Epithelial cell of esophagus (primary cell): ENCODE measurements at places on chromosomes 3 and 15.

DNA sequence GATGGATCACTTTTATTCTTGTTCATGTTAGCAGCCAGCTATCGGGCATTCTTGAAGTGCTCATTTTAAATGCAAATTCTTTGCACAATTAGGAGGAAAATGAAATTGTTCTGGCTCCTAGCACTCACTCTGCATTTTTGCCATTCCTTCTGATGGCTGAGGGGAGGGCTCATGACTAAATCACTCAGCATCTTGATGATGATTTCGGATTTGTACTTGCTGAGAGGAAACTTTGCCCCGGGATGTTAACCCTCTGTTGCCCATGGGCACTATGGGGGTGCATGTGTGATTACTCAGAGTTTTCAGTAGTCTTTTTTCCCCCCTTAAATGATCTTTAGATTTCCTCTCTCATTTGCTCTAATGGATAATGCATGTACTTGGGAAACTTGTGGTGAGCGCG is 299.6 kb upstream of the C2CD4B start:
- DNase-seq = no peak

GRCh38 chr15:85899927-85900326 is 105.2 kb upstream of the KLHL25 start:
- DNase-seq = no peak

DNA sequence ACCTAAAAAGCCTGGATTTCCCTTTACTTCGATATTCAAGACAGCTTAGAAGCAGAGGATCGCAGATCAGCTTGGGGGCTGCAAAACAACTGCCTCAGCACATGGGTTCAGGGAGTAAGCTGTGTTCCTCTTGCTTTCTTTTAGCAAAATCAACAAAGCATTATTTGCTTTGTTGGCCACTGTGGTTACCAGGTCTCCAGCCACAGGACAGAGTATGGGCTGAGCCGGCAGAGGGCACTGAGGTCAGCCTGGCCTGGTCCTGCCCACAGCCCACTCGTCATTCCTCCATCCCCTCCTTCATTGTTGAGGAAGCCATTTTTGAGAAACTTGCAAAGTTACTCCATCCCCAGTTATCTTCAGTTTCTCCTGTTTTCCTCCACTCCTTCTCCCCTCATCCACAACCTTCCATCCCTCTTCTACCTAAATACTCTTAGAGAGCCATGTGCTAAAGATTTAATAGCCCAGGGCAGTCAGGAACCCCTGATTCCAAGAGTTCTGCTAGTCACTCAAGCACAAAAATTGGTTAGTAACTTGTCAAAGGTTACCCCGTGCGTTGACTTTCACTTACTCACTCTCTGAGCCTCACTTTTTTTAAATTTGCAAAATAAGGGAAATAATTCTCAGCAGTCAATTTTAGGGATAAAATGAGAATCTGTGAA is 60.0 kb upstream of the HES1 start:
- DNase-seq = no peak

GRCh38 chr3:120769436-120769835 is 26.9 kb downstream of the GTF2E1 start:
- no peak for DNase-seq

- DNase-seq = peak; percentile 87
Measured at GRCh38 chr3:49903451-49904424, at the start of gene MST1R. MST1R (minus strand) TSS chr3:49903873; CDS start chr3:49903609, 264 bp downstream.

- DNase-seq = no peak
Measured at GRCh38 chr15:54836052-54836795, 360.5 kb downstream of the RSL24D1 start.

DNA sequence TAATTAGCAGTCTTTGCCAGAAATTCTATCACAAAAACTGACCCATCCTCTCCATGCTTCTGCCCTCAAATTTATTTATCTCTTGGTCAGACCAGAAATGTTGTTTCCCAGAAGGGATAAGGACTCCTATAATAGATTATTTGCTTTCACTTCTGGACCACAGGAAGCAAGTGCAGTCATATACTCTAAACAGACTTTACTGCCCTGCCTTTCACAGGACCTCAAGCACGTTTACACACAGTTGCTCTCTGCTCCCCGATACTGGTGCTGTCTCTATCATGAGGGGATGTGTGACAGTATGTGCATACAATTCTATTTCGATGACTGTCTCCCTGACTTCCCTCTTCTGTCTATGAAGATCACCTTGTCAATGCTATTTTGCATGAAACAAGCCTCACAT is 205.5 kb upstream of the TGFBR2 start:
- DNase-seq = no peak

- no peak for DNase-seq
Measured at GRCh38 chr15:100695048-100695447, 92.7 kb downstream of the ASB7 start.

DNA sequence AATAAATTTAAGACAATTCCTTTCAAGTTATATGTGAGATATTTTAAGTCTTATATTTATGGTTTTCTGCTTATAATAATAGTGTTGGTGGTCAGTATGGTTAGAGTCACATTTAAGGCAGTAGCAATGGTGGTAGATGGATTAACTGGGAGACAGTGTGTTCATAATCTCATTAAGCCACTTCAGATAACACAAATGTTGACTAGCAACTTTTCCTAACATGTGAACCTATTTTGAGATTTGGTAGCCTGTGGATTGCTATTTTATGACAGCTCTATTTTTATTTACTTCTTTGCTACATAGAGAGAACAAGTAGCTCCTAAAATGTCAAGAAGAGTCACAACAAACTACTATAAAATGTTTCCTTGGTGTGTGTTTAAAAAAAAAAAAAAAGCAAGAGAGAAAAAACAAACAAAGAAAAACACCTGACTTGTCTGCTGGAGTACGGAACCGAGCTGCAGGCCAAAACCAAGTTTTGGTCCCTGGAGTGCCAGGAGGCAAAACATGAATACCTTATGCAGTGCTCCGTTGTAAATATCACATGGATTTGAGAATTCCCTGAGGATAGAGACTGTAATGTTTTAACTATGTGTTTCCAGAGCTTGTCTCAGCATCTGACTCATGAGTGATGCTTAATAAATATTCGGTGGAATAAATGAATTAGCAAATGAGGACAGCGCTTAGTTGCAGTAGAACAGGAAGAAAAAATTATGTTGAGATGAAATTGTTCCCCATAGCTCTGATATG is 457.1 kb upstream of the ROBO2 start:
- DNase-seq = no peak

DNA sequence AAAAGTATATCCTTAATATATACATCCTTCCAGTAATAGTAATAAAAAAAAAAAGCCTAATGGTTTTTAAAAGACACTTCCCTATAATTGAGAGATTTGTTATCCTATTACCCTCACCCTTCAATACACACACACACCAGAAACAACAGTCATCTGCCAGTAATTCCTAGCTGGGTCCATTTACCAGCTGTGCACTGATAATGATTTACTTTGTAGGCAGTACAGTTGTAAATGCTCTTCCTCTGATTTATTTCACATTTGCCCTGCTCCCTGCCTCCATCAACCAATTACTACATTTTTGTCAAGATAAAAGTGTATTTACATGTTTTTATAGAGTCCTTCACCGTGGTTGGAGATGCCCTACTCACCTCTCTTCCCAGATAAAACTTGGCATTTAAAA is 12.4 kb downstream of the TPM1 start:
- DNase-seq = no peak

DNA sequence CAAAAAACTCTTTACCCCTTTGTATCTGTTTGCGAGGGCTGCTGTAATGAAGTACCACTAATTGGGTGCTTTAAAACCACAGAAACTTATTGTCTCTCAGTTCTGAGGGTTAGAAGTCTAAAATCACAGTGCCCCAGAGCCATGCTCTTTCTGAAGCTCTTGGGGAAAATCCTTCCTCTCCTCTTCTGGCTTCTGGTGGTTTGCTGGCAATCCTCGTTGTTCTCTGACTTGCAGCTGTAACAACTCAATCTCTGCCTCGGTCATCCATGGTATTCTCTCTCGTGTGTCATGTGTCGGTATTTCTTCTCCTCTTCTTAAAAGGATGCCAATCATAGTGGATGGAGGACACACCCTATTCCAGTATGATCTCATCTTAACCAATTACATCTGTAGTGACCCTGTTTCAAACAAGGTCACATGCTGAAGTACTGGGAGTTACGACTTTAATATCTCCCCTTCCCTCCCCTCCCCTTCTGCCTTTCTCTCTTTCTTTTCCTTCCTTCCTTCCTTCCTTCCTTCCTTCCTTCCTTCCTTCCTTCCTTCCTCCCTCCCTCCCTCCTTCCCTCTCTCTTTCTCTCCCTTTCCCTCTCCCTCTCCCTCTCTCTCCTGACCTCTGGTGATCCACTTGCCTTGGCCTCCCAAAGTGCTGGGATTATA is 6.5 kb upstream of the ARL8B start:
- DNase-seq = no peak

DNA sequence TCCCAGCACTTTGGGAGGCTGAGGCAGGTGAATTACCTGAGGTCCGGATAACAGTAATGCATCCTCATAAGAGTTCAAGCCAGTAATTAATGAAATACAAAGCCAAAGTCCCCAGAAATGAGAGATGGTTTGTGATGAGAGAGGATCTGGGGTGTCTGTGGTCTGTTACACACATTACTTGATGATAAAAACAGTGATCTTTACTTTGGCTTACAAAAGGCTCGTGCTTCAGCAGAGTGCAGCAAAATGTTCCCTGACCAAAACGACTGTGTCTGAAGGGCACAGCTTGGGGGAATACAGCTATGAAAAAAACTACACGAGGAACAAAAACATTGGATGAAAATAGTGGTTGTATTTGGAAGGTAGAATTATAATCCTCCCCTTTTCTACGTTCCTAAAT is 40.9 kb downstream of the CRTC3 start:
- DNase-seq = no peak

DNA sequence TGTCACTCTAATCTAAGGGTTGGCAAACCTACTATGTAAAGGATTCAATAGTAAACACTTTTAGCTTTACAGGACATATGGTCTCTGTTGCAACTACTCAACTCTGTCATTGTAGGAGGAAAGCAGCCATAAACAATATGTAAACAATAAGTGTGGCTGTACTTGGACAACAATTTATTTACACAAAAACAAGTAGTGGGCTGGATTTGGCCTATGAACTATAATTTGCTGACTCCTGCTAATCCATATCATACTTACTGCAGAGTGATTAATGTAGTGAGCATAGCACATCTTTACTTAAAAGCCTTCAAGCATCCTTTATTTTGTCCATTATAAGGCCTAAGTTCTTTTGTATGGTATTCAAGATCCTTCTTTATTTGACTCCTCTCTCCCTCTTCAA is 441.9 kb downstream of the ZIC1 start:
- DNase-seq = no peak

GRCh38 chr3:50274371-50275104 is 4.3 kb upstream of the LSMEM2 start:
- DNase-seq = peak; percentile 83

GRCh38 chr15:93044301-93045190 is 44.5 kb downstream of the RGMA start:
- no peak for DNase-seq

GRCh38 chr3:133491481-133492059 is 81.9 kb upstream of the CDV3 start:
- no peak for DNase-seq

DNA sequence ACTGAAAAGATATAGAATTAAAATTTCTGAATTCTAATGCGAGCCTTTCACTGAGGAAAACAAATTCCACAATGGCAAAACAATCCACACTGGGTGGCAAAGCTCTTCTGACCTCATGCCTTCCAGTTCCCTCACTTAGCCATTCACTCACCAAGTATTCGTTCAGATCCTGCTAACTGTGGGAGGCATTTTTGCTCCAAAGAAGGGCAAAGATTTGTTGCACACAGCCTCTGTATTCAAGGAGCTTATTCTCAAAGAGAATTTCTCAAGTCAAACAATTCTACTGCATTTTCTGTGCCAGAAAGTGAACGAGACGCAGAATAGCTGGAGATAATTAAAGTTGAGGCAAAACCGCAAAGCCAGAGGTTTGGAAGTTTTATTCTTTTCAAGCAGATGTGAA is 77.3 kb downstream of the CPNE4 start:
- DNase-seq = no peak

GRCh38 chr3:14772533-14773138 is 46.1 kb upstream of the FGD5 start:
- no peak for DNase-seq

DNA sequence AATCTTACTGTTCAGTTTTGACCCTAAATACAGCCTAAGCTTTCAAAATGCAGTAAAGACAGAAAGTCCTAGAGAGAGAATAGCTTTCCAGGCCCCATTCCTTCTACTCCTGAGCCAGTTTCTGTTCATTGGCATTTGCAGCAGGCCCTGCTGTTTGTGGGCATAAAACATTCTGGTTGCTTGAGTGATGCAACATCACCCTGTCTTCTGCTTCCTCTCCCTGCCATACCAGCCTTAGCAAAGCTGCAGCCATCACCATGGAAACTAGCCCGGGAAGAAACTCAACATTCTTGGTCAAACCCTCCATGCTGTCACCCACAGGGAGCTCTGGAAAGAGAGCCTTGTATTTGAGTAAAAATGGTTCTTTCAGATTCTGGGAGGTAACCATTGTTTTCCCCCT is 325.7 kb downstream of the MAGI1 start:
- no peak for DNase-seq

DNA sequence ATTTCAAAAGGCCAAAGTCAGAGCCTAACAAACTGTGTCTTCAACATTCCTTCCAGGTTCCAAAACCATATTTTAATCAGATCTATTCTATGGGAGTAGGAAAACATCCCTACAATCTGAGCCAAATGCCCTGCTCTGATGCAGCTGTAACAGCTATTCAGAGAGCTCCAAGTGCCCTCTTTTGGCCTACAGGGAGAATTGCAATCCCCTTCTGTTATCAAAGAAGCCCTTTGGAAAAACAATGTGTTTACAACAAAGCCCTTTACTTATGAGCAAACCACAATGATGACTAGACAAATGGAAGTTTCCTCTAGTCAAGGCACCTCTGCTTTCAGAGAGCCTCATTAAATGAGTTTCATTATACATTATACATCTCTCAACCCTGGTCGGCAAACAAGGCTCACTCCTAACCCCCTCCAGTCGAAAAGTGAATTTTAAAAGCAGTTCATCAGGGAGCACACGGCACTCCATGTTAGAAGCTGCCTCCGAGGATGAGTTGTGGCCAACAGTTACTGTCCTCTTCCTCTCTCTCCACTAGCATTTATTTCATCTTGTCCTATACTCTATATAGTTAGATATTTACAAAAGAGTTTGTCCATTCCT is 42.6 kb upstream of the TMCO5A start:
- DNase-seq = peak; percentile 48

DNA sequence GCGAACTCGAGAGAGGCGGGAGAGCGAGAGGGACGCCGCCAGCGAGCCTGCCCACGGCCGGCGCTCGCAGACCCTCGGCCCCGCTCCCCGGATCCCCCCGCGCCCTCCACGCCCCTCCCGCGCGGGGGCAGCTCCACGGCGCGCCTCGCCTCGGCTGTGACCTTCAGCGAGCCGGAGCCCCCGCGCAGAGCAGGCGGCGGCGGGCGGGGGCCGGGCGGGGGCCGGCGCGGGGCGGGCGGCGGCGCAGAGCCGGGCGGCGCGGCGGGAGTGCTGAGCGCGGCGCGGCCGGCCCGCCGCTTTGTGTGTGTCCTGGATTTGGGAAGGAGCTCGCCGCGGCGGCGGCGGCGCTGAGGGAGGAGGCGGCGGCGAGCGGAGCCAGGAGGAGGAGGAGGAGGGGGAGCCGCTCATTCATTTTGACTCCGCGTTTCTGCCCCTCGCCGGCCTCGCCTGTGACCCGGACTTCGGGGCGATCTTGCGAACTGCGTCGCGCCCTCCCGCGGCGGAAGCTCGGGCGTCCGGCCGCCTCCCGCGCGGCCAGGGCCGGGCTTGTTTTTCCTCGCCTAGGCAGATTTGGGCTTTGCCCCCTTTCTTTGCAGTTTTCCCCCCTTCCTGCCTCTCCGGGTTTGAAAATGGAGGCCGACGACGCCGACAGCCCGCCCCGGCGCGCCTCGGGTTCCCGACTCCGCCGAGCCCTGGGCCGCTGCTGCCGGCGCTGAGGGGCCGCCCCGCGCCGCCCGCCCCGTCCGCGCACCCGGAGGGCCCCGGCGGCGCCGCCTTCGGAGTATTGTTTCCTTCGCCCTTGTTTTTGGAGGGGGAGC is 524 bp downstream of the IGF1R start:
- peak; percentile 58 for DNase-seq
